Activated effector memory CD4-positive, alpha-beta T cell treated with Interleukin-2 at 50 U/mL for 16 hours (primary cell): ENCODE measurements at places on chromosomes 2 and 18.

GRCh38 chr2:189709501-189710221 is 35.2 kb downstream of the ANKAR start:
- DNase-seq, result no peak

DNA sequence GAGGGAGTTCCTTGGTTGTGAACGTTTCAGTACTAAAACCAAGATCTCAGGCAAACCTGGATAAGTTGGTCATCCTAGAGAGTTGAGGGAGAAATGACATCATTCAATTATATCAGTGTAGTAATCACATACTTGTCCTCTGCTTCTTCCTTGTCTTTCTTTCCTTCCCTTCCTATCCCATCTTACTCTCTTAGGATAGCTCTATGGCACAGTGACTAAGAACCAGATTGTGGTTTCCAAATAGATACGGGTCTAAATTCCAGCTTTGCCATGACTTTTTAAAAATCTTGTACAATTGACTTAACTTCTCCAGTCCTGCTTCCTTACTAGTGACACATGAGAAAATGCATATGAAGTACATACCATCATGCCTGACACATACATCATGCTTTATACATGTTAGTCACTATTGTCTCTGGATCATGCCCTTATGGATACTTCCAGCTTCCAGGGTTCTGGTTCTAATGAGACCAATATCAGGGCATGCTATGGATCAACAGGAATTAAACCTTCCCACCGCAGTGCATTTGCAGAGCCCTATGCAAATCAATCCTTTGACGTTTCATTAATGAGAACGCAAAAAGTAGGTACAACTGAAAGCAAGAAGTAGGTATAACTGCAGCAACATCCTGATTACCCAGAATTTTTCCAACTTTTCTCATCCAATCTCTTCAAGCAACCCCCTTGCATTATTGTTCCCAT is 168.0 kb upstream of the KLF7 start:
- DNase-seq, result no peak

DNA sequence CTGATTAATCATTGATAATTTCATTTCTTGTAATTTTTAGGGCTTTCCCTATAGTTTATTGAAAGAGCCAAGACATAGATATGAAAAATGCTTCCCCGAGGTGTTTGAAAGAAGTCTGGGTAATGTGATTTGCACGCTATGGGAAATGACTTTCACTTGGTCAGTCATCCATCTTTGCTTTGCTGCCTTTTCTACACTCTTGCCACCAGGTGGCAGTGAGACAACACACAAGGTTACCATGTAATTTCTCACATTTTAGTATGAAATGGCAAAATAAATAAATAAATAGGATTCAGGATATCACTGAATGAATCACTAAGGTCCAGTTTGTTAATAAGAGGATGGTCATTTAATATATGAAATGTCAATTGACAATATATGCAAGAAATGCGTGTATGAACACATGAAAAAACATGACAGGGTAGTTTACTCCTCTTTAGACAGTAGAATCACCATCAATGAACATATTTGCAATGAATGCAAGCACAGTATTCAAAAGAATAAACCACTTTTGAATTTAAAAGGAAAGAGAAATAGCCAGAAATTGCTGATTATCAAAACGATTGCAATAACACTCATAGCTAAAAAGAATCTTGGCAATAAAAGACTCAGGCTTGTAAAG is 52.2 kb upstream of the KCNH7 start:
- no peak for DNase-seq

- no peak for DNase-seq
Observed at GRCh38 chr2:224736227-224736626, 20.1 kb upstream of the CCDC195 start.

DNA sequence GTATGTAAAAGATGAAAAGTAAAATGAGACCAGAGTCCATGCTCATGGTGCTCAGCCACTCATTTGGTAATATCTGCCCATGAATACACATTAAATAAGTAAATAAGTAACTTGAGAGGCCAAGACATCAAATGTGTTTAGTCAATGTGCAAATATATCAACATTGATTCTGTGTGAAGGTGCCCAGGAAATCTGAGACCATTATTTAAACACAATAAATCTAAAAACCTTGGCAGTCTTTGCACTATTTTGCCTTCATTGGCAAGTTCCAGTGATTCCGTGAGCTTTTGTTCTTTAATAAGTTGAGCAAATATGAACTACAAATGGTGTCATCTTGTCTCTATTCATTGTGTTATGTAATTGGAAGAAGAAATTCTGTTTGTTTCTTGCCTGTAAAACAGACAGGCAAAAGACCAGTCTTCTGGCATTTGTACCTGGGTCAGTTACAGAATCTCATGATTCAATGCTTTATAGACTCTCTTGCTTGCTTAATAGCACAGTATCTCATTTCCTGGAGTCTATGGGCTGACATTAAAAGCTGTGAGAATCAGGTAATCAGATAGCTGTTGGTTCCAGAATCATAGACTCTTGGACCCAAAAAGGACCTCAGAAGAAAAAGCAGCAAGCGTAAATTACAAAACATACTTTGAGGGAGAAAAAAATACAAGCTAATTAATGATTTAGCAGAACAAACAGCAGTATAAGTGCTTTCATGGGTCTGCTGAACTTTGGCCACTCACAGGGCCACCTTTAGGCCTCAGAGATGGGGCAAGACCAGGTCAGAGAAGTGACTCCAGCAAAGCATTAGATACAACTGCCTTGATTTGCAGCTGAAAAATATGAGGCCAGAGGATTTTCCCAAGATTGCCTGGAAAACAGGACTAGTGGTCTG is 20.0 kb upstream of the SERPINB3 start:
- DNase-seq, result no peak

GRCh38 chr2:60337142-60337497 is 216.3 kb downstream of the BCL11A start:
- no peak for DNase-seq

- no peak for DNase-seq
Observed at GRCh38 chr2:4247791-4248190, 544.4 kb downstream of the DCDC2C start.

GRCh38 chr2:106977717-106978116 is 91.8 kb upstream of the ST6GAL2 start:
- DNase-seq, result no peak

- DNase-seq, result no peak
Observed at GRCh38 chr2:237452861-237453260, 34.2 kb upstream of the MLPH start.

DNA sequence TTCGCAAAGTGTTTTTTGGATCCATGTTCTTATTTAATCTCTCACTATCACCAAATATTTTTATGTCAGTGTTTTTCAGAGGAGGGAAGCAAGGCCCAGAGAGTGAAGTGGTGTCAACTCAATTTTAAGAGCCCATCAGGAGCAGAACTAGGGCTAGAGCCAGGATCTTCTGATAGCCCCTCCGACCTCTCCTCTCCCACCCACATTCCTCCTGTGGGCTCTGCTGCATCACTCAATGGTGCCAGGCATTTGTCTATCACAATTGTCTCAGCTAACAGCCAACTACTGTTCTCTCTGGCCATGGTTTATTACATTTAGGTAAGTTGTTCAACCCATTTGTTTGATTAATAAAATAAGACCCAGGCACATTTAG is 68.6 kb downstream of the MAPK4 start:
- DNase-seq, result no peak
